ENCODE measurements at places on chromosomes 7 and 10.

- no peak for DNase-seq
These were observed 9.7 kb downstream of the CUZD1 start for GRCh38 chr10:122835908-122836307.

DNA sequence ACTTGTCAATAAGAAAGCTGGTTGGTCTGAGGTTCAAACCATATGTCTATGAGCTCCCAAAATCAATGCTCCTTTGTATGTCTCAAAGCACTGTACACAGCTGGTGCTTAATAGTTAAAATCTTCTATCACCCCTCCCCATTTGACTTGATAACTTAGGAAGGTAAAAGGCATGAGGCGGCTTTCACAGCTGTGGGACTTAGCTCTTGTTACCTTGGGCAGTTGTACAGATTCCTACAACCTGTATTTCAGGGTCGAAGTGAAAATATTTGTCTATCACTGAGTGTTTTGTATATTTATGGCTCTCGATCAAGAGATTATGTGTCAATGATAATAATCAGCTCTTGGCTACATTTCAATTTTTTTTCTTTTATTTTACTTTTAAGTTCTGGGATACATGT lies 992 bp upstream of the KIFBP start:
- DNase-seq = no peak

GRCh38 chr10:23204773-23205172 lies 12.7 kb downstream of the PTF1A start:
- DNase-seq = no peak

- no peak for DNase-seq
These were observed 50.1 kb downstream of the PDGFA start for GRCh38 chr7:469563-469961.

- no peak for DNase-seq
These were observed 228.7 kb downstream of the SKIDA1 start for GRCh38 chr10:21296575-21297355.

DNA sequence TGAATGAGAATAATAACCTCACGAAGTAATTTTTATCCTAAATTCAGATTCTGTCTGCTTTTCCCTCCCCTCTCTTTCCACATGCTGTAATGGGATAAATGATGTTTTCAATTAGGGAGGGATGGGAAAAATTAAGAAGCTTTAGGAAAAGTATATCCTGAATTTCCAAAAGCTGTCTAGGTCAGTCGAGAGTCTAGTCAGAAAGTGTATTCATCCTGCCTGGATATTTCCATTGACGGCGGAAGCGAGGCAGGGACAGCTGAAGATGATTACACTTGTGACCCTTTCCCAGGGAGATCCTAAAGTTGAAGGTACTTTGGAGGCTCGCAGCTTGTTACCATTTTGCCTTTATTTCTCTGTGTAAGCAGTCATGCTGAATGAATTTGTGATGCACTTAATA lies 204.1 kb downstream of the ZNF365 start:
- DNase-seq = no peak

Measured in CD4-positive, alpha-beta T cell treated with Interleukin-15 for 1 hour (primary cell).